ENCODE measurements at places on chromosomes 11 and 22.

DNA sequence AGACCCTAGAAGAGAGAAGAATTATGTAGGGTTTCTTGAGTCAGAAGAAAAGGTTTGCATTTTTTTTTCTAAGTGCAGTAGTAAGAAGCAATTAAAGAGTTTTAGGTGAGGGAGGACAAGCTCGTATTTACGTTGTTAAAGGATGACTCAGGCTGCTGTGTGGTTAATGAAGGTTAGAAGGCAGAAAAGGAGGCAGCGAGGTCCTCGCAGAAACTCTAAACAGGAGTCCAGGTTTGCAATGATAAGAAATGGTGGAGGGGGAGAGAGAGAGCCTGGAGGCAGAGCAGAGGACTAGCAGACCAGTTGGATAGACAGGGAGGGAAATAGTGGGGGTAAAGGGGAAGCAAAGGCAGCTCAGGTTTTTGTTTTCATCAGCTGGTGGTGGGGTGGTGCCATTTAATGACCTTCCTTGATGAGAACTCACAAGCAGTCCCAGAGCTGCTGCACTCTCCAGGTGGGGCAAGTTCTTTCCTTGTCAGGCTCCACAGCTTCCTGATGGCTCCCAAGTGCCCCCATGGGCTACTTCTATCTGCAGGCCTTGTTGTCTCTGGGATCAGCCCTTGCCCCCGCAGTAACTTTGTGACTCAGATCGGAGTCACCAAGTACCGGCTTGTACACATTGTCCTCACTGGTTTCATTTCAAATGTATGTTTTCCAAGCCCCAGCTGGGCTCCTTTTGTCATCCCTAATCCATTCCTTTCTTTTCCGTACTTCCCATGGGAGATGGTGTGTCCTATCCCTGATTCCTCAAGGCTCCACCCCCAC lies 8.3 kb upstream of the INSC start:
- no peak for DNase-seq

GRCh38 chr11:120538707-120539106 lies 27.2 kb downstream of the GRIK4 start:
- DNase-seq, result no peak

- DNase-seq, result no peak
These were observed 101.2 kb downstream of the NAT10 start for GRCh38 chr11:34206407-34207300.

GRCh38 chr11:117809236-117810055 lies 12.4 kb upstream of the DSCAML1 start:
- peak; percentile 65 for DNase-seq

DNA sequence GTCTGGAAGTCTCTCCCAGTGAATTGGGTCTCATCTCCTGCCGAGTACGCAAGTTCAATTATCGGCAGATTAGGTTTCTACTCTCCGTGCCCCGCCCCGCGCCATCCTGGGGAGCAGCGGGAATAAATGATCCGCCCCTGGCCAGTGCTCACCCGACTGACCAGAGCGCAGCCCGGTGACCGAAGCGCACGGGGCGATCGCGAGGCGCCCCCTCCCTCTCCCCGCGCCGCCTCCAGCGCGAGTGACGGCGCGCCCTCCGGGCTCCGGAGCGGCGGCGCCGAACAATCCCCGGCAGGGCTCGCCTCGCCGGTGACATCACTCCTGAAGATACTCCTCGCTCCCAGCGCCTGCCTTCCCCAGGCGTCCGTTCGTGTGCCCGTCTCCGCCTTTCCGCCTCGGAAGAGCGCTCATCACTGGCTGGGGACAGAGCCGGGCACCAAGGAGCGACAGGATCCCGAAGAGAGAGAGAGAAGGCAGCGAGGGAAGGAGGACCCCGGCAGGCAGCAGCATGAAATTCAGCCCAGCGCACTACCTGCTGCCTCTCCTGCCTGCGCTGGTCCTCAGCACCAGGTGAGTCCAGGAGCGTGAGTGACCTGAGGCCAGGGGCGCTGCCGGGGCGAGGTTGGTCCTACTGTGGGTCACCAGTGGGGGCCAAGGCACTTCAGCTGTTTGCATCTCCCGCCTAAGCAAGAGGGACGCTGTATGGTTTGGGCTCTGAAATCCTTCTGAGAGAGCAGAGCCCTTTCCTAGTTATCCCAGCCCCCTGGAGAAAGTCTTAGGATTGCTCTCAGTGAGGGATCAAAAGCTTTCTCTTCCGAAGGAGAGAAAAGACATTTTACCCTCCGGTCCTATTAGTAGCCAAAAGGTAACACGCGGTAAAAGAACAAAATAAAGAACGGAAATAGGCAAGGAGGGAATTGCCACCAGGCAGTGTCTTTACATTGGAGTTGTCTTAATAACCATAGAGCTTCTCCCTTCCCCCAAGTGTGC lies at the start of gene LUZP2:
Gene LUZP2, plus strand, starts transcription at position 318 of the 990 bp plus-strand sequence.
- DNase-seq, result no peak

GRCh38 chr11:67364783-67365722 lies 8.3 kb downstream of the CLCF1 start:
- no peak for DNase-seq

DNA sequence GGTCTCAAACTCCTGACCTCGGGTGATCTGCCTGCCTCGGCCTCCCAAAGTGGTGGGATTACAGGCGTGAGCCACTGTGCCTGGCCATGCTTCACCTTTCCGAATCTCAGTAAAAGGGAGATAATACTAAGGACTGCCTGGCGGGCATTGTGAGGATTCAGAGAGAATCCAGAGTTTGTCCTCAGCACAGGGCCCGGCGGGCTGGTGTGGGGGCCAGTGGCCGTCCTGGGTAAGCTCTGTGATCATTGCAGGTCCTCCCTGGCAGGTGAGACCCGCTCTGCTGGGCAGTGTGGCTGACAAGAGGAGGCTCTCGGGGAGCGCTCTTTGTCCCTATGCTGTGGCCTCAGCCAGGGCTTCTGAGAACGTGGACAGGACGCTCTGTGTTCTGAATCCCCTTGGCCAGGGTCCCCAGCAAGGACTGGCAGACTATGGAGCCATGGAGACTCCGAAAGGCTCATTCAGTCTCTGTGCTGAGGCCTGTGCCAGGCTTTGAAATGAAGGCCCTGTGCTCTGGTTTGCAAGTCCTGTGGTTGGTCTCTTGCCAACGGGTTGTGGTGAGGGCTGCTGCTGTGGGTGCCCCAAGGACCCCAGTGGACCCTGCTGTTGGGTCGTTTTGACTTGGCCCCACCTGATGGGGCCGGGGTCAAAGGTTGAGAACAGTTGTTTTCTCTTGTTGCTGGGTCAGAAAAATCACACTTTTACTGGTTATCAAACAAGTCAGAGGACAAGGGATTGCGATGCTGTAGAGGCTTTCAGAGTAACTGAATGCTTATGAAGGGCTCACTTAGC lies 2.1 kb downstream of the TPCN2 start:
- no peak for DNase-seq

DNA sequence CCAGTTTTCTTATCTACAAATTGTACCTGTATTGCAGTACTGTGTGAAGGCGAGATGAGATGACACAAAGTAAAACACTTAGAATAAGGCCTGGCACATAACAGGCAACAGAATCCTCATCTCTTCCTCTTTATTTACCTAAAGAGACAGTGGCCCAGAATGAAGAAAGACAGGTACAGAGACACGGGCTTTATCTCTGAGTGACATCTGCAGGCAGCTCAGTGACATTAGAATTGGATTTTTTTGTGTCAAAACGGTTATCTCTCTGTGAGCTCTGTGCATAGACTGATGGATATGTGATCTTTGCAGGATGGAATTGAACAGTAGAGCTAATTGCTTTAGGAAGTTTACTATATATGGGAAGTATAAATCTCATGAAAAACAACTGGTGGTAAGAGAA lies 36.2 kb upstream of the TRPC6 start:
- no peak for DNase-seq

DNA sequence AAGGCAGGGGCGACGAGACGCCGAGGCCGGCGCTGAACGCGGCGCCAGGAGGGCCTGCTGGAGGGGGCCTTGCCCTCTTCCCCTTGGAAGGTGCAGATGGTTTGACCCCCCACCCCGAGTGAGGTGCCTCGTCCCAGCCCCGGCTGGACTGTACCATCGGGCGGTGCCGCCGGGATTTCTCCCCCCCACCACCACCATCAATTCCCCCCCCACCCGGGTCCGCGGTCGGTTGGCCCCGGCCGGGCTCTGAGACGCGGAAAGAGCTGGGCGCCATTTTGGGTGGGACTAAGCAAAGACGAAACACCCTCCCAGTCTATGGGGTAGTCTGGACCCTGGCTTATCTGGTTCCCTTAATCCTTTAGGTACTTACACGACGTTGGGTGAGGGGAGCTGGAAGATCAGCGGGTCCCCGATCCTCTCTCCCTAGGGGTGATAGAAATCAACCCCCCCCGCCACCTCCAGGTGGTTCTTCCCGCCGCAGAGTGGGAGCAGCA lies at the start of gene PRDM10:
Gene PRDM10, minus strand, starts transcription at position 484 of the 494 bp plus-strand sequence. CDS start 41,871 bp downstream, outside the sequence.
- peak; percentile 95 for DNase-seq

Measured in bone marrow (tissue), 2 donors.